SK-N-DZ (cell line): ENCODE measurements at places on chromosomes 12 and 14.

- DNase-seq = peak; percentile 72
Measured at GRCh38 chr12:49553512-49554088, 14.3 kb downstream of the MCRS1 start.

DNA sequence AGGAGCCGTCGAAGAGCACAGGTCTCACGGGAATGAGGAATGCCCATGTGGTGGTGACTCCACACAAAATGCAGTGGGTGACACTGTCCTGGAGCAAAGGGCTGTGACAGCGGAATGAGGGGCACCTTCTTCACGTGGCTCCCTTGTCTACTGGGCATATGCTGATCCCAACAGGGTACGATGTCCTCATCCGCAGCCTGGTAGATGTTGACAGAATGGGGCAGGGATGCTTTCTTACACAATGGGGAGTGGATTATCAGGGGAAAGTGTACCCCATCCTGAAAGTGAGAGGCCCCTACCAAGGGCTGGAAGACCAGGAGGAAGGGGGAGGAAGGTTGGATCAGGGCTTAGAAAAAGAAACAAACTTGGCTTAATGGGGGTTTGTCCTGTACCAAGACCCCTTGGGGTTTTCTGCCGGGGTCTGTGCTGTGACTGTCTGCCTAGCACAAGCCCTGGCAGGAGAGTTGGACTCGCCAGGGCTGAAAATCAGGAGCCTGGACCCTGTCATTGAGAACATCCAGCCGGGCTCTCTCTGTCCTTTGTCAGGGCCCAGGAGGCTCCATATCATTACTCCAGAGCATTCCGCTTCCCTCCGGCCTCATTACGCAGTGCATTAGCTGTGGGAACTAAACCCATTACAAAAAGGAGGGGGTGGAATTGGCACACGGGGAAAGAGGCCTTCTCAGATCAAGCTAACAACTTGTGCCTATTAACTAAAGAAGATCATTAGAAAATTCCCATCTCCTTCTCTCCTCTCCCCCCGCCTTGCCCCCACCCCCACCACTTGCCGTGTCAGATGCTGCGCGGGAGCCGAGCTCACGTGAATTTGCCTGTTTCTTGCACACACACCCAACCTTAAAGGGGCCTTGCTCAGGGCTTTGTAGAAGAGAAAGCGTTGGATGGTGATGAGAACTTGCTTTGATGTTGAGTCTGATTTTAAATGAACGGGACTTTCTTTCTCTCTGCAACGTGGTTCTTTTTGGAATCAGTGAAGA lies 171.8 kb upstream of the PARP11 start:
- DNase-seq = no peak

DNA sequence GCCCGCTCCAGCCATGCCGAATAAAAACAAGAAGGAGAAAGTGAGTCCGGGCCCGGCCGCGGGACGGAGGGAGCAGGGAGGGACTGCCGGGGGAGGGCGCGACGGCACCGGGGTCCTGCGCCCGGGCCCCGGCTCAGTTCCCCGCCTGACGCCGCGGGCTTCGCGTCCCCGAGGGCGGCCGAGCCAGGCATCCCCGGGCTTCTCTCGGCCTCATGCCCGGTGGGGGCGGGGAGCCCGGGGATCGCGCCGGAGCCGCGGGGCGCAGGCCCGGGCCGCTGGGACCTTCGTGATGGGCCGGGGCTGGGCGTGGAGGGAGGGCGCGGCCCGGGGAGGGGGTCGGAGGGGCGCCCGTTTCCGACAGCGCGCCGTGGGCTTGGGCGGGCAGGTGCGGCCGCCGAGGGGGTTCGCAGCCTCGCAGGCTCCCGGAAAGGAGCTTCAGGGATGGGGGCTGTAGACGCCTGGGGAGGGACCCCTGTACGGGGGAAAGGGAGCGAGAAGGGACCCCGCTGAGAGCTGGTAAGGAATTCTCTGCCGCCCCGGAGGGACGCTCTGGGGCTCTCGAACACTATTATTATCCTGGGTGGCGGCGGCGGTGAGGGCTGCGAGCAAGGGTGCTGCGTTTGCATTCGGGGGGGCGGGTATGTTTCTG lies 496 bp downstream of the PPP2R5C start:
- no peak for DNase-seq

GRCh38 chr12:127650626-127651025 lies 616.3 kb upstream of the TMEM132C start:
- DNase-seq = no peak
